ENCODE measurements at places on chromosomes 3 and 15.

DNA sequence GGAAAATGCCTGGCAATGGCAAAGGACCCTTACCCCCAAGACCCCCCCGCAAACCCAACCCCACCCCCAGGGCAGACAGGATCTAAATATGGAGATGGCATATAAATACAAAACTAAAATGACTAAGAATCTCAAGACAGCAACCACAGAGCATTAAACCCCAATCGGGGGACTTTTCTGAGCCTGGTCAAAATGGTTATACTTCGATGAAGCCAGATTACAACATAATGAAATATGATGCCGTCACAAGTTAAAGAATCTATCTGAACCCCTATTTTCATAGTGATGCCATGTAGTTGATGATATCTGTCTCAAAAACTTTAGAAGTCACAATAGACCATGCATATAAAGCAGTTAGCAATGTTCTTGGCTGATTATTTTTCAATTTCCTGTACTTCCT is 223.6 kb downstream of the CGGBP1 start:
- no peak for DNase-seq

DNA sequence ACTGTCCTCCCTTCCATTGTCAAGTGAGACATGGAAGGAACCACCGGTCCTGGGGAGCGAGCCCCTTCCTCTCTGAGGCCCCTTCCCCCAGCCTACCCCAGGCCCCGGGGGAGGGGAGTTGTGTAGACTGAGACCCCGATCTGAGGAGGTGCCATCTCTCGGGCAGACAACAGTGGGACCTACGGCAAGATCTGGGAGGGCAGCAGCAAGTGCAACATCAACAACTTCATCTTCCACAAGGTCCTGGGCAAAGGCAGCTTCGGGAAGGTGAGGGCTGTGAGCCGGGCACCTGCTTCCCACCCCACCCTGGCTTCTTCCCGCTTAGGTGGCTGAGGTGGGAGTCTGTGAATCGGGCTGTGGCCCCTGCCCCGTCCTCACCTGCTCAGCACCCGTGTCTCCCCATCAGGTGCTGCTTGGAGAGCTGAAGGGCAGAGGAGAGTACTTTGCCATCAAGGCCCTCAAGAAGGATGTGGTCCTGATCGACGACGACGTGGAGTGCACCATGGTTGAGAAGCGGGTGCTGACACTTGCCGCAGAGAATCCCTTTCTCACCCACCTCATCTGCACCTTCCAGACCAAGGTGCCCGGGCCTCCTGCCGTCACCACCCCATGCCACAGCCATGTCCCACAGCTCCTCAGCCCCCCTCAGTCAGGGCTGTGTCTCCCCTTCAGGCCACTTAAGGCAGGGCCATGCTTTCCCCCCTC is 24.9 kb downstream of the PRKCD start:
- no peak for DNase-seq

DNA sequence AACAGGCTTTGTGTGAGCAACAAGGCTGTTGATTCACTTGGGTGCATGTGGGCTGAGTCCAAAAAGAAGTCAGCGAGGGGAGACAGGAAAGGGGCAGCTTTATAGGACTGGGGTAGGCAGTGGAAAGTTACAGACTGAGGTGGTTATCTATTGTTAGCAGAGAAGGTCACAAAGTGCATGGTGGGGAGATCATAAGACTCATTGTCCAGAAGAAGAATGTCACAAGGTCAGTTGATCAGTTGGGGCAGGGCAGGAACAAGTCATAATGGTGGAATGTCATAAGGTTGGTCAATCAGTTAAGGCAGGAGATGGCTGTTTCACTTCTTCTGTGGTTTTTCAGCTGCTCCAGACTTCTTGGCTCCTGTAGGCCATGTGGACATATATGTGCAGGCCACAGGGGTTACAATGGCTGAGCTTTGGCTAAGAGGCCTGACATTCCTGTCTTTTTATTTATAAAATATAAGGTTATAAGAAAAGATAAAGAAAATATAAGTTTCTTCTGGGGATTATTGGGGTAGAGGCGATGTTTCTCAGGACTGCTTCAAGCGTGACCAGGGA is 69.5 kb upstream of the SNTN start:
- DNase-seq: peak; percentile 1

- DNase-seq: no peak
Measured at GRCh38 chr3:66269411-66269810, 48.6 kb downstream of the SLC25A26 start.

- DNase-seq: no peak
Measured at GRCh38 chr15:60854858-60855564, 374.1 kb downstream of the RORA start.

DNA sequence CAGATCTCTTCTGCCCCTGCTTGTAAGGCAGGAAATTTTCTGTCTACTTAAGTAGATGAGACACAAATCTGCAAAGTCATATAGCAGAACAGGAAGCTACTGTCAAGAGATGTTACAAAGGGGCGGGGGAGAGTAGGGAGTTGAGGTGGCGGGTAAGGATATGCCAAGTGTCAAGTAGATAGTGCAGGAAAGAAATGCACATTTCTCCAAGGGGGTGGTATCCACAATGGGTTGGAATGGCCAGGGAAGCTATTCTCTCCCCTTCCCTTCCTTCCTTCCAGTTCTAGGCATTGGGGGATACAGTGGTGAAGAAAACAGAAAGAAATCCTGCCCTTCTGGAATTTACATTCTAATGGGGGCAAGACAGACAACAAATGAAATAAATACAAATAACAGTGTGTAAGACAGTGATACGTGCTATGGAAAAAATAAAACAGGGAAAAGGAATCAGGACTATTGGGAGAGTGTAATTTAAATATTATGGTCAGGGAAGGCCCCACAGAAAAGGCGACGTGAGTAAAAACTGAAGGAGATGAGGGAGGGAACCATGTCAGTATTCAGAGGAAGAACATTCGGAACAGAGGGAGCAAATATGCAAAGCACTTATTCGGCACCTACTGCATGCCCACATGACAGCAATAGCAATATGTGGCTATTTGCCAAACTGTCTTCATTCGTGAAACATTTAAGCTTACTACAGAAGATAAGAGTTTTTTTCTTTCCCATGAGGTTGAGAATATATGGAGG is 42.8 kb upstream of the RNU6-1 start:
- DNase-seq: peak; percentile 77

GRCh38 chr15:40693904-40694687 is 878 bp upstream of the RAD51 start:
- DNase-seq: no peak

GRCh38 chr3:11271986-11272904 is at the start of gene ATG7:
Gene ATG7, plus strand, starts transcription at chr3:11272397. Its CDS starts 26,299 bp downstream, at chr3:11298696.
- DNase-seq: peak; percentile 98

DNA sequence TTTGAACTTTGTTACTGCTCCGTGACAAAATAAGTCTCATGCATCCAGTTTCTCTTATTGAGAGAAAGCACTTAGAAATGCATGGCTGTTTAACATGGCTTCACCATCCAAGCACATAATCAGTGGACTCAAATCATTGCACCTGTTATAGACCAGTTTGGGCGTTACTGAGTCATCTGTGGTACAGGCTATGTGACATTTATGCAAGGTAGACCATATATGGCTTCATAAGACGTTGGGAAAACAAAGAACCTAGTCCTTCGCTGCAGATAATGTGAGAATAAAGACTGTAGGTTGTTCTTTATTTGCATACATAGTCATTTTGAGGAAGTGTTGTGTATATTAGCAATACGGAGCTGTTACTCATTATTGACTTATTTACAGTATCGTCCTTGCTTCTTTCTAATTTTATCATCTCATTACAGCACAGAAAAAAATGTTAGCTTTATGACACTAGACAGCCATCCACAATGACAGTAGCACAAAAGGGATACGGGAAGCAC is 374.7 kb downstream of the IL5RA start:
- DNase-seq: no peak

DNA sequence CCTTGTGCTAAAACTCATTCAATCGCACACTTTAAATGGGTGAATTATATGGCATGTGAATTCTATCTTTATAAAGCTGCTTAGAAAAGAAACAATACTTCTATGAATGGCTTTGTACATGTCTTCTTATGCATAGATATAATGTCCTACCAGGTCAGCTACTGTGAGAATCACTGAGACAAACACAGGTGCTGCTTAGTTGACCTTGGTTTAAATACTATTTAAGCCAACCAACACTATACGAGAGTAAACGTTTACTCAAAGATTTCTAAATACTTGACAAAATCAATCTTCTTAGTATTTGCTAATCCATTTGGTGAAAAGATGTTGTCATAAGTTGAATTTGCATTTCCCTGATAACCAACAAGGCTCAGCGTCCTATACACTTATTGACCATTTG is 260.3 kb downstream of the ADAMTS17 start:
- DNase-seq: no peak

GRCh38 chr3:21274079-21274571 is 476.9 kb downstream of the ZNF385D start:
- DNase-seq: no peak

DNA sequence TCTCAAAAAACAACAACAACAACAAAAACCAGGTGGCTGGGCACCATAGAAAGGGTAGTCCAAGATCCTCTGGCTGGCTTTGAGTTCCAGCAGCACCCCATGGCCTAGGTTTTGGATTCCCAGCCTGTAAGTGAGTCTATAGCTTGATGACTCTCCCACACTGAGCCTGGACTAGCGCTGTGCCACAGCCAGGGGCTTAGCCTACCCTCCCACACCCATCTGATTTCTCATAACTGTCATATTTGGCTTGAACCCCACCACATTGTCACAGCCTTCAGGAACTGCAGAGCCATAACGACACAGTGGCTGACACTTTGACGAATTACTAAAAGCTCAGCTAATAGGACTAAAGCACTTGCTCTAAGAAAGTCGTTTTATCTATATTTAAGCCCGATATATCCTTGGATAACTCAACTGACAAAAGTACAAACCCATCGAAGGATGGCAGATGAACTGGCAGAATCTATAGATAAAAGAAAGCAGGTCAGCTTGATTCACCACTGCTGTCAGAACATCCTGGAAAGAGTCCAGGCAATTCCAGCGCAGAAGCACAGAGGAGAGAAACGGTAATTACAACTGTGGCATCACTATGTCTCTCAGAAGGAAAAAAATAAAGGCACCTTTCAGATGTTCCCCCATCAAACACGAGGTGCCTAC is 62.1 kb downstream of the HOMER2 start:
- DNase-seq: no peak

- no peak for DNase-seq
Measured at GRCh38 chr3:108178676-108179075, 43.5 kb downstream of the IFT57 start.

DNA sequence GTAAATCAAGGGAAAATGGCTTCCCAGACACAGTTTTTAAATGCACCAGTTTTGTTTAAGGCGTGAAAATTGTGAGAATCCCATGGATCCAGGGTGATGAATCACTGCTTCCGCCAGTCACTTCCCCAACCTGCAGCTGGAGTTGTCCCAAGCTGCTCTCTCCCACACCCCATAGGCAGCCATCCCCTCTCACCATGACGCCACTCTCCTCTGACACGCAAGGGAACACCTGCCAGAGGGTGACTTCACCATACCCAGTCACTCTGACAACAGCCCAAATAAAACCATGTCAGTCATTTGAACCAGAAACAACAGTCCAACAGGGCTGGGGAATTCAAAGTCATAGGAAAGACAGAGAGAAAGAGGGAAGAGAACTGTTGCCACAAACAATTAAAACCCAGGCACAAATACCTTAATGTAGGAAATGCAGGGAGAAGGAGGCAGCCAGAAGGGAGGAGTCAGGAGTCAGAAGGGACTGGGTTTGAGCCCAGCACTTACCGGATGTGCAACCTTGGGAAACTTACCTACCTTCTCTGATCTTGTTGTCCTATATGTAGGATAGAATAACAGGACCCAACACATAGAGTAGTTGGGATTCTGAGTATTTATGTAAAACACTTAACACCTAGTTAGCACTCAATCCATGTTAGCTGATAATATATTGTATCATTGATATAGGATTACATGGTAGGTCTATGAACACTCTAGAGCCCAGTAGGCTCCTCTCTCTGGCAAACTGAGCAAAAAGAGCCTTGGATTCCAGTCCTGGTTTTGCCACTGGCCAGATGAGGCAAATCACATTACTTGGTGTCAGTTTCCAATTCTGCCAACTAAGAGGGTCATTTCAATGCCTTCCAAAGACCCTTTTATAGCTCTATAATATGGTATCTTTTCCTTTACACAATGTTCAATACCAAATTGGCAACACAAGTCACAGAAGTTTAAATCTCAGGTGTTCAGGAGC is 326.3 kb upstream of the ICE2 start:
- no peak for DNase-seq

DNA sequence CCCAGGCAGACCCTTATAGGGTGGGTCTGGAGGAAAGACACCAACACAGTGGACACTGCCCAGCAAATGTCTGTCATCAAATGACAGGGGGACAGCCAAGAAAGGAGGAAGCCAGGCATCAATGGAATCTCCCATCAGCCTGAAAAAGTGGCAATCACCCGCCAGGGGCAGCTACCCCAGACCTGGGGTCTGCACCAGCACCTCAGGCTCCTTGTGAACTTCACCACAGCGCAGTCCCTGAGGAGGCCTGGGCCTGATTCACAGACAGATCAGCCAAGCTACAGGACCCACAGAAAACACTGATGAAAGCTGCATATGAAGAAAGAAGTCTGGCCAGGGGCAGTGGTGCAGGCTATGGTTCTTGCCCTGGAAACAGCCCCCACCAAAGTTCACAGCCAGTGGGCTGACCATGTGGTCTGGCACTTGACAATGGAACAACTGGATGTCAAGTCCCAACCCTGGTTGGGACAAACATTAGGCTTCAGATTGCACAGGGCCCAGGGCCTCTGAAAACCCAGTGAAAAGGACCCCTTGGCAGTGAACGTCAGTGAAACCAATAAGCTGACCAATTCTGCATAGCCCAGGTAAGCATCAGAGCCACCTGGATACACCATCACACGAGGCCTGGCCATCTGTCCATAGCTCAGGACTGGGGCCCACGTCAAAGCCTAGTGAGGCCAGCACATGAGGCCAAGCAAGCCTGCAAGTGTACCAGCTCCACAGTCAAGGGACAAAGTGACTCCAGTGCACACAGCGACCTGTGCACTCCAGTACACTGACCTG is 29.1 kb downstream of the ALS2CL start:
- no peak for DNase-seq

DNA sequence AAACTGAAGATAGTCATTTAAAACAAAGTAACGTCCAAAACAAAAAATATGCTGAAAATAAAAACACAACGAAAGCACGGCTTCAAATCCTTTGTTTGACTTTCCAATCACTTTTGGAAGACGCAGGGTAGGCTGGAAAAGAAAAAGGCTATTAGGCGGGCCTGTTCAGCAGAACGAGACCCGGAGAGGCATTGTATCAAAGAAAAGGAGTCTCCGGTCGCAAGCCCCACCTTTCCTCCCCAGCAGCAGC is 691 bp downstream of the SENP7 start:
- no peak for DNase-seq

- no peak for DNase-seq
Measured at GRCh38 chr15:88987591-88987933, 74.4 kb upstream of the MFGE8 start.

DNA sequence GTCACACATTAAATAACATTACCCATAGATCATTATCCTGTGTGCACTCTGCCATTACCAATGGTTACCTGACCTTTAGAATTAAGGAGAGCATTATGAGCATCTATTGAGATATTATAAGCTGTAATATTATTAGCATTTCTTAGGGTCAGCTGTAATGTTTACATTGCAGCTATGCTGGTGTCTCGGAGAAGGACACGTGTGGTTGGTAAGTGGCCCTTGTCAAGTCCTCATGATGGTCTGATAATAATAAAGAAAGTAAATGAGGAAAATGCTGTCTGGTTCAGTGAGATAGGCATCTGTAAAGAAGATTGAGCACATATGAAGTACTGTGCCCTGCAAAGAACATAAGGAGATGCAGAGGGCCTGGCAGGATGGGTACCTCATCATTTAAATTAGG is 71.7 kb upstream of the ARL6 start:
- no peak for DNase-seq

GRCh38 chr3:189146848-189147247 is 24.9 kb upstream of the TPRG1 start:
- no peak for DNase-seq

GRCh38 chr3:171649267-171649666 is 161.0 kb downstream of the PLD1 start:
- no peak for DNase-seq
